Activated naive CD8-positive, alpha-beta T cell treated with anti-CD3 and anti-CD28 coated beads, Interleukin-2, amount 10 ng/mL, durations not matched to agents 7 days and 5 days (primary cell): ENCODE measurements at places on chromosomes 4 and X.

DNA sequence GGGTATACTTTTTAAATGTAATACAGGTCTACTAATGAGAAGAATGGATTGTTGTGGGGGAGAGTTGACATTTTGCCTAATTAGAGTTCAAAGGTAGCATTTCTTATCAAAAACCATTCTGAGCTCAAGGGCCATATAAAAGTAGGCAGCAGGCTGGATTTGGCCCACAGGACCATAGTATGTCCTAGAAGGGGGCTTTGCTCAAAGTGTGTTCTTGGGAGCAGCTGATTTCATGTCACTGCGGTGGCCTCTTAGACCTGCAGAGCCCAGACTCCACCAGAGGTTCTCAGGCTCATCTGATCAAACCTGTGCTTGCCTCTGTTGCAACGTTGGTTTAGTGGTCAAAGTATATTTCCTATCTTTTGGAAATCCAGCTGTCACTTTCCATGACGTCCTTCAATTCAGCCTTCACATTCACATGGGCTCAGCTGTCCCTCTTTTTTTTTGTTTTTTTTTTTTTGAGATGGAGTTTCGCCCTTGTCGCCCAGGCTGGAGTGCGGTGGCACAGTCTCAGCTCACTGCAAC is 34.6 kb upstream of the TENM3 start:
- no peak overlapping the region for H3K27ac ChIP-seq
- no peaks in the 10 kb centered on the region for H3K36me3 ChIP-seq
- H3K4me1 ChIP-seq: no peaks in the 10 kb centered on the region
- no peak for DNase-seq

GRCh38 chrX:1903236-1903935 is 288.5 kb downstream of the ASMT start:
- peaks cover 3% of the 10 kb centered on the region for H3K27me3 ChIP-seq
- no peak overlapping the region for H3K27ac ChIP-seq
- DNase-seq: no peak
- H3K36me3 ChIP-seq: no peaks in the 10 kb centered on the region

DNA sequence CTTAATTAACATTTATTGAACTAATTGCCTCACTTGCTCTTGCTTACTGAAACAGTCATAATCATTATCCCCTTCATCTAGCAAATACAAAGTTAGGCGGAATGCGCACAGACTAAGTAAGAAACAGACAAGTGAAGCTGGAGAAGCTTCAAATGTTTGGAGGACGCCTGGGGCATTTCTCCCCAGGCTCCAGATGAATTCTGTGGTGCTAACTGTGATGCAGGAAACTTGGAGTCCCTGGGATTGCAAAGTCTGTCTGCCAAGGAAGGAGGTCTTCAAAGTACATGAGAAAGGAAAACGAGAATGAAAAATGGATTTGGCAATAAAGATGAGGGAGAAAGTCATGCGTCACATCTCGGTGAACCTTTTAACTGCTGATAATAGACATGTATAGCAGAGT is 23.6 kb upstream of the MFAP3L start:
- no peak overlapping the region for H3K27ac ChIP-seq
- H3K4me3 ChIP-seq: no peak overlapping the region
- H3K4me1 ChIP-seq: no peaks in the 10 kb centered on the region
- no peak for DNase-seq
- H3K36me3 ChIP-seq: no peaks in the 10 kb centered on the region

GRCh38 chr4:184019667-184020623 is 114.8 kb downstream of the STOX2 start:
- DNase-seq: no peak
- H3K27ac ChIP-seq: no peak overlapping the region
- no peaks in the 10 kb centered on the region for H3K36me3 ChIP-seq
- peaks cover 7% of the 10 kb centered on the region for H3K27me3 ChIP-seq
- no peak overlapping the region for H3K4me3 ChIP-seq

DNA sequence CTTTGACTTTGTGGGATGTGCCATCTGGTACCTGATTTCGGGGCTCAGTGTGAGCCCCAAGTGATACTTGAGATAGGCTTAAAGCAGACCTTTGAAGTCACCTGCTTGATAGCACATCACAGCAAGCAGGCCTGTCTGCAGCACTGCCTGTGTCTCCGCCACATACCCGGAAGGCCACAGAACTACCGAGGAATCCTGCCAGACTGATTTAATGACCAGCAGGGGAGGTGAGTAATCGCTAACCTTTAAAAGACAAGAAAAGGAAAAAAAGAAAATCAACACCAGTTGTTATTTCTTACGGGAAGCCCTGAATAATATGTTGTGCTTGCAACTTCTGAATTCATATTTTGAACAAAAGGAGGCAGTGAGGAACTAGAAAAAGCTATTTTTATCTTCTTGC is 6.8 kb downstream of the PTCHD1 start:
- no peaks in the 10 kb centered on the region for H3K36me3 ChIP-seq
- no peak overlapping the region for H3K27ac ChIP-seq
- H3K27me3 ChIP-seq: peaks cover 16% of the 10 kb centered on the region
- no peak for DNase-seq
